ENCODE measurements at places on chromosomes 2 and 18.
A peak's percentile ranks its signal among the peaks of the same experiment; 100 is the strongest.

DNA sequence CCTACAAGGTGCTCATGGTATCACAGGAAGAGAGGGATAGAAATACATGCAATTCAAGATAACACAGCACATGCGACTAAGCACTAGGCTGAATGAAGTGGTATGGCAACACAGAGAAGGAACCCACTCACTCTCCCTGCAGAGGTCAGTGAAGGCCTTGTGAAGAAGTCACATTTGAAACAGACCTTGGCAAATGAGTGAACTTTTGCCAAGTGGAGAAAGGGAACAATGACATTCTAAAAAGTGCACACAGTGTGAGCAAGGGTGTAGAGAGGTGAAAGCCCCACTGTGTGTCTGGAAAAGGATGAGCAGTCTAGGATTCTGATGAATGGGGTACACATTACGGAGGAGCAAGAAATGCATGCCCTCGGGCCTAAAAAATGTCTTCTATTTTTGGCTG, 23.3 kb downstream of the KLF7 start:
- peak; percentile 23 for DNase-seq

- DNase-seq = no peak
Observed at GRCh38 chr2:202491514-202491913, 115.4 kb downstream of the BMPR2 start.

- DNase-seq = no peak
Observed at GRCh38 chr2:174965992-174966744, 39.0 kb downstream of the CHN1 start.

DNA sequence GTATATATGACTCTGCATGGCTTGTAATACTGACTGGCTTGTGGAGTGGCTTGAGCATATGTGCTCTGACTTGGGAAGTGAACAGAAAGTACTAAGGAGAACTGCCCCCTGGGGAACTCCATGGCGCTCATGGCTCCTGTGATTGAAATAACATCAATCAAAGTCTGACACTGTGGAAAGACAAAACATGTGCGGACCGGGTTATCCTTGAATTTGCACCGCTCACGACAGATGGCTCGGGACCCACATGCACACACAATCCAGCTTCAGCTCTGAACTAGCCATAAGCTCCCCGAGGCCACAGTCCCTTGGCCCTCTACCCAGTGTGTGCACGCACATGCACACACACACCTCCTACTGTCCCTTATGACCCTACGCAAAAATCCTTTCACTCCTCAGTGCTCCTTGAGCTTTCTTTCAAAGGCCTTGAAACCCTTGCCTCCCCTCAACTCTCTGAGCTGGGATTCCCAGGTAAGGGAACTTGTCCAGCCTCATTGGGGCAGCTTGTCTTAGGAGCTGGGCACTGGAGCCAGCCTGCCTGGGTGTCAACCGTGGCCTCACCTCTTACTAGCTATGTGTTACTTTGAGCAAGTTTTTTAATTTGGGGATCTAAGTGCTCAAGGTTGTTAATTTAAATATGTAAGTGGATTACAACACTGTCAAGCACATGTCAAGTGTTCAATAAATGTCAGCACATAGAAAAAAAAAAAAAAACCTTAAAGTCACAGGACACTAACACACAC, 43.6 kb downstream of the MRPS5 start:
- no peak for DNase-seq

DNA sequence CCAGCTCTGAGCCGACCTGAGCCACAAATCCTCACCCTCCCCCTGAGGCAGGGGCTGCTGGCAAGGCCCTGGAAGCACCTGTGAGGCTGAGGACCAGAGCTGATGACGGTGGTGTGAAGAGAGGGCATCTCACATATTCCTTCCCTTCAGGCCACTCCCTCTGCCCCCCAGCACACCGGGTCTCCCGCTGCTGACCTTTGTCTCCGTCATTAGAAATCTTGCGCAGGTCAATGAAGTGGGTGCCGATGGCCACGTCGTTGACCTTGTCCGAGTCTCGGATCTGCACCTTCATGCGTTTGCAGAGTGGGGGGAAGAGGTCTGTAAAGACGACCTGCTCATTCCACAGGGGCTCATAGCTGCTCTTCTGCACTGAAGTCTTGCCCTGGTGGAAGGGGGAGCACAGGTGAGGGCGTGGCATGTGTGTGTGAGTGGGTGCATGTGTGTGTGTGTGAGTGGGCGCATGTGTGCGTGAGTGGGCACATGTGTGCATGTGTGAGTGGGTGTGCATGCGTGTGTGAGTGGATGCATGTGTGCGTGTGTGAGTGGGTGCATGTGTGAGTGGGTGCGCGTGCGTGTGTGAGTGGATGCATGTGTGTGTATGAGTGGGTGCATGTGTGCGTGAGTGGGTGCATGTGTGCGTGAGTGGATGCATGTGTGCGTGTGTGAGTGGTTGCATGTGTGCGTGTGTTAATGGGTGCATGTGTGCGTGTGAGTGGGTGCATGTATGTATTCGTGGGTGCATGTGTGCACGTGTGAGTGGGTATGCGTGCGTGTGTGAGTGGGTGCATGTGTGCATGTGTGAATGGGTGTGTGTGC, 4.5 kb upstream of the OTOF start:
- no peak for DNase-seq

GRCh38 chr2:43100883-43101662, 125.3 kb downstream of the ZFP36L2 start:
- no peak for DNase-seq

DNA sequence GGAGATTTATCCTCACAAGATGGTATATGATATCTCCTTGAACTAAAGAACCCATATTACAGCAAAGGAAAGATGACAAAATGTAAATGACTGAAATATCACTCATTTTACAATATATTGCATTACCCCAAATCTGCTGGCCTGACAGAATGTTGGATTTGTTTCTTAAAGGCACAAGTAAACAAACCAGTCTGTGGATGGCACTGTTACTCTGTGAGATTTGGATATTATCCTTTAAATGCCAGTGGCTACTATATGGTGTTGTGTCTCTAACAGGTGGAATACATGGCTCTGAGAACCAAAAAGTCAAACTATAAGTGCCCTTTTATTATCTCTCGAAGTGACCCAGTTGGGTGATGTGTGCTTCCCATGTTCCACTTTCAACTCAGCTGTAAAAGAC, 125.7 kb downstream of the PDE1A start:
- DNase-seq = no peak

DNA sequence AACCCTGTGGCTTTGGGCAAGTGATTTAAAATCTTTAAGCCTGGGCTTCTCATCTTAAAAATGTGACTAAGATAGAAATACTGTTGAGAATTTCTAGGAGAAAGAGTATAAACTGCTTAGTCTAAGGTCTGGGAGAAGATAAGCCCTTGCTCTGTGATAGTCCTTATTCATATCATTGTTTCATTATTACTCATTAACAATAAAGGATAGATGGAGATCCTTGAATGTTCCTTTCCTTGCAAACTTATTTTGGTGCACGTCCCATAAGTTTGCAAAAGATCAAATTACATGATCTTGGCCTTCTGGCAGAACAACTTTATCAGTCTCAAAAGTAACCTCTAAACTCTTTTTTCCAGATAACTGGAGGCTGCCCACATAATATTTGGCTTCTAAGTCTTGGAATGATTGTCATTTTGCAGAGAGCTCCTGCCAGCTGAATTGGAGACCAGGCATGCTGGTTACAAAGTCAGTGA, 138.3 kb downstream of the FAM124B start:
- DNase-seq = no peak

DNA sequence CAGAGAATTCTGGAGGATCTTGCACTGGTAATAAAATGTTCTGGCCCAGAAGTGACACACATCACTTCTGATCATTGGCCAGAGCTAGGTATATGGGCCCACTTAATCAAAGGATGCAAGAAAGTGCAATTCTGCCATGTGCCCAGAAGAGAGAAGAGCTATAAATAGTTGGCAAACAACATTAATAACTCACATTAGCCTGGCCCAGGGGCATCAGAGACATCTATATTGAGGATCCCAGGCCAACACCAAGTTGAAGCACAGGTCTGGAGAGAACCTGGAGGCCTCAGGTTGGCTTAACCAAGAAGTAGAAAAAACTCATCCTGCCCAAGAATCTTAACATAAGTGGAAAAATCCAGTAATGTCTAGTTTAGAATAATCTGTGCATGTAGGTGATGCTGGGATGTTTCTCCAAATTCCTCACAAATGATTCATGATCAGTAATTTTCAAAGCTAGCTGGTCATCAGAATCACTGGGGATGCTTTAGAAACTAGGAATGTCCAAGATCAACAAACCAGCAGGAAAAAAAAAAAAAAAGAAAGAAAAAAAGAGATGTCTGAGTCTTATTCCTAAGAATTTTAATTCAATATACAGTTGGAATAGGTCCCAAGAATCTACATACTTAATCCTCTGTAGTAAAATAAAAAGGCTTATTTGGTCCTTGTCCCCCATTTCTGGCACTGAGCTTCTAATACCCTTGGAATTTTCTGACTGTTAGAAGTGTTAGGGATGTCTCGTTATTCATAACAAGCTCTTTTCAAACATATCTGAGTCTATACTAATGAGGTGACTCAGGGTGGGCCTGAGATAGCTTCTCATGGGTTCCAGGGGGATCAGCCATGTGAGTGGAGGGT, 35.0 kb upstream of the EVA1A start:
- DNase-seq = no peak

GRCh38 chr2:101296371-101296770, 12.1 kb downstream of the RNF149 start:
- DNase-seq = no peak

DNA sequence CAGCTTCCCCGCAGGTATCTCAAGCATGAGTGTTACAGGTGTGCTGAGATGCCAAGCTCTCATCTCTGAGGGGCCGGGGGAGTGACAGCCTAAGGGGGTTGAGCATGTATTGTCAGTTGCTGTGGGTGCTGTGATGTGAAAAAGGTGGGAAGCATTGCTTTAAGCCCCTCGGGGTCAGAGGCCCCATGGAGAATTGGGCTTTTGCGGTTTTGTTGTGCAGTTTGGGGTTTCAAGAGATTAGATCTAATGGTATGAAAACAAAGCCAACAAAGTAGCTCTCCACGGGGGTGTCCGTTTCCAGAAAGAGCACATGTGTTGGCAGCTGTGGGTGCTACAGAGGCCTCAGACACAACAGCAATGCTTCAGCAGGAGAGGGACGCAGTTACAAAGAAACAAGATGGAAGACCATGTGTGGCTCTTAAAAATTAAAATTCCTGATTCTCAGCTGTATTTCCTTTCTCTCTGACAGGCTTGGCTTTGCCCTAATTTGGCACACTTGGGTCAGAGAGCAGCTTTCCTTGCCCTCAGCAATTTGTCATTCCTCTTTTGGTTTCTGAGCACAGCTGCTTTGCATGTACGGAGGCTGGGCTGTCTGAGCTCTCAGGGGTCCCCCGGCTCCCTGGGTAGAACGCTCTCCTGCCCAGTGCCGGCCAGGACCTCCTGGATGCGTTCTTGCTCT, 69.9 kb downstream of the TMEM247 start:
- DNase-seq = no peak
